ENCODE measurements at places on chromosomes 2 and 18.

DNA sequence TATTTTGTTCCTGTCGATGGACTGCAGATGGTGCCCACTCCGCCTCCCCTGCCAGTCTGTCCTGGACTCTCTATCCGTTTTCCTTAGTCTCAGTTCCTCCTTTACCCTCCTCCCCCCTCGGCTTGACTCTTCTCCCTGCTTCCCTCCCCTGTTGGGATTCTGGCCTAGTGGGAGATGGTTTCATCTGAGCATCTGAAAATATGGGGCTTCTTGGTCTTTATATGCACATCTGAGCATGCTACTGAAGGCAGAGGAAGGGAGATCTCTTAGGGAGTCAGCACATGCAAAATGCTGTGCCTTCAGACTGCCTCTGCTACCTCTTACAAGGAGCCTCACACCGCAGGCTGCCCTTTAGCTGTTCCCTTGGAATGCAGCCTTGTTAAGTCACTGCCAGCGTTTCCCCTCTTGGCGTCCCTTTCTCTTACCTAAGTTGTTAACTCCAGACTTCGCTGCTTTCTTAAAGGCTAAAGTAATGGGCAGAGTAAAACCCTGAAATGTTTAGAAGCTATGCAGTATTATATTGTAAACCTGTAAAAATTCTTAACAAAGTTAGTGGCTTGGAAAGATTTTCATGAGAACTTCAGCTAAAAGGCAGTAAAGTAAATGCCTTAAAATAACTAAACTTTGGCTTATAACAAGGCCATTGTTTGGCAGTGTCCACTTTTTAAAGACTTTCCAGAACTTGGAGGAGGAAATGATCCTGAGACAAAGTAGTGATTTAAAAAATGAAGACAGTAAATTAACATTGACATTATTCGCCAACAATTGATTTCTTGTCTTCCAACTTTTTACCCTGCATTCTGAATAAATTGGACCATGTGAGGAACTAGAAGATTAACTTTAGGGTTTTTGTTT, 49.8 kb downstream of the LDLRAD4 start:
- no peak for ATAC-seq

DNA sequence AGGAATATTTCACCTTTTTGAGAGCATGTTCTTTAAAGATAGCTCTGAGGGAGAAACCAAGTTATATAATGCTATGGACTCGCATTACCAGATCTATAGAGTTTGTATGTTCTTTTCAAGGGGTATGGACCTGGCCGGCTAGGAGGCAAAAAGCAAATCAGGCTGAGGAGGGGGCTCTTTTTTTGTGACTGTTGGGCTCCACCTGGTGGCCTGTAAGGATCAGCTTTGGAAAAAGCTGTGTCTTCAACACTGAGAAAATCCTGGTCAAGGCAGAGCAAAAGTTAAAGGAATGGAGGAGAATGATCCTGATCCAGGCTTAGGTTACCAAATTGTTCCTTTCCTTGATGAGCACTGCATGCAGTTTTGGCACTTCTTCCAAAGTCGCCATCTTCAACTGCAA, 180.5 kb downstream of the DIS3L2 start:
- ATAC-seq = peak; percentile 31

- peak; percentile 24 for ATAC-seq
These were observed 384.5 kb downstream of the MTX2 start for GRCh38 chr2:176653479-176654443.

DNA sequence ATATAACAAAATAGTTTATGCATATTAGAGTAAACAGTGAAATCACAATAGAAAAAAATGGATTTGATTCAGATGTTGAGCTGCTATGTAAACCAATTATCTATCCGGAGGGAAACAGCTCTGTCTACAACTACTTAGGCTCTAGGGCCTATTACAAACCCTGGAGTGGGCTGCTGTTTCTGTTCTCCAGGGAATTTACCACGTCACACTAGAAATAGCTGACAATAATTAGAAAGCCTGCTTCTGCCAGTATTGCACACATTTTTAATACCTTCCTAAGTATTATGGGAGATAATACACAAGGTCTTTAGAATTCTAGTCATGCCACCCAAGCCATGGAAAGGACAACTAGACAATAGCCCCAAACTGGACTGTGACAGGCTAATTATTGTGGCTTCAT, 411.1 kb downstream of the FIGN start:
- no peak for ATAC-seq

DNA sequence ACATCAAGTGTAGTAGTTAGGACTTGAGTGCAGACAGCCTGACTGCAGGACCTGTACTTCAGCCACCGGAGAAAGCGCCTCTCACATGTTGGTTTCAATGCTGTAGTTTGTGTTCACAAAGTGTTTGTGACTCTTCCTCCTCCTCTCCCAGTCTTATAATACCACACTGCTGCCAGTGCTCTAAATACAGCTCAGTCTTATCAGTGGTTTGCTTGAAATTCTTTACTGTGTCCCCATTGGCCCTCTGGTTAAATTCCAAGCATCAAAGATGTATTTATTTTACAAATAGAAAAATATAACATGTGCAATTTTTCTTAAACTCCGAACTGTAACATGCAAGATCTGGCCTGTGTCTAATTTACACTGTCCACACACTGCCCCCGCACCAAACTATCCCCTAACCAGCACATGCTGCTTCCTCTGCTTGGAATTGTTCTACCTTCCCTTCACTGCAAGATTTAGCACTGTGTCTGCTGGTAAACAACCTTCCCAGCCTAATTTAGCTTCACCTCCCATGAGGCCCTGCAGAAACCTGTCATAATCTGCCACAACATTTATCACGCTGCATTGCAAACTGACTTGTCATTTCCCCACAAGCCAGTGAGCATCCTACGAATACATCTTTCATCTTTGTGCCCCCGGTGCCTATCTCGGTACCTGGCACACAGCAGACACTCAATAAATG, 77.1 kb downstream of the SUMO1 start:
- peak; percentile 21 for ATAC-seq

- no peak for ATAC-seq
These were observed 38.9 kb downstream of the RHOB start for GRCh38 chr2:20485612-20486388.
